Panc1 (cell line): ENCODE measurements at places on chromosomes 13 and 19. TPM values are rescaled to one million over a fixed set of nuclear protein-coding genes. Genes with fewer than 3 reads are reported as not detected.

- no peak overlapping the region for H3K27ac ChIP-seq
- H3K4me3 ChIP-seq = no peak overlapping the region
- no peak for DNase-seq
- H3K4me1 ChIP-seq = no peaks in the 10 kb centered on the region
- no peaks in the 10 kb centered on the region for H3K36me3 ChIP-seq
Measured at GRCh38 chr19:10450853-10451609, 30.7 kb downstream of the PDE4A start.

- no peak for DNase-seq
- peaks cover 3% of the 10 kb centered on the region; the same call in 1 of the 2 replicates for H3K4me1 ChIP-seq
- no peaks in the 10 kb centered on the region for H3K27me3 ChIP-seq
- no peak within 1 kb of the TSS for H3K27ac ChIP-seq
Measured at GRCh38 chr19:14027856-14028450, at the start of gene RLN3. Gene RLN3 (plus strand): TSS chr19:14028148. CDS start chr19:14028205, 57 bp downstream.

The SIGLEC12 gene
- not detected for total RNA-seq

DNA sequence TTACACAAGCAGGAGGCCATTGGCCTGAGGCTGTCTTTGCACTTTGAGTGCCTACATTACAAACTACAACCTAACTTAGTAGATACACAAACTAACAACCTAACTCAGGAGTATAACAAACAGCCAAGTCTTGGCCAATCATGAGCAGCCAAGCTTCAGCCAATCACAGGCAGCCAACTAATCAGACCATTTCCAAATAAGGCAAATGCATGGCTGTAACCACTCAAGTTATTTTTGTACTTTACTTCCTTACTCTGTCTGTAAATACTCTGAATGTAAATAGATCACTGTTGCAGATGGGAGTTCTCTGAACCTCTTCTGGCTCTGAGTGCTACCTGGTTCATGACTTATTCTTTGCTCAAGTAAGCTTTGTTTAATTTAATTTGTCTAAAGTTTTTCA, 748.1 kb upstream of the SGCG start:
- H3K27me3 ChIP-seq = no peaks in the 10 kb centered on the region
- no peak overlapping the region for H3K4me3 ChIP-seq
- no peak overlapping the region for H3K27ac ChIP-seq
- H3K4me1 ChIP-seq = no peaks in the 10 kb centered on the region
- DNase-seq = no peak
- H3K36me3 ChIP-seq = no peaks in the 10 kb centered on the region

- H3K27me3 ChIP-seq = no peaks in the 10 kb centered on the region; the same call in 1 of the 2 replicates
- no peak for DNase-seq
- H3K4me1 ChIP-seq = no peaks in the 10 kb centered on the region
- H3K4me3 ChIP-seq = no peak overlapping the region
- no peak overlapping the region for H3K27ac ChIP-seq
Measured at GRCh38 chr13:111139873-111140561, 24.9 kb downstream of the ARHGEF7 start.

The PLK5 gene
- total RNA-seq = not detected

The DEDD2 gene
- total RNA-seq = 13.2 TPM
